ENCODE measurements at places on chromosomes 16 and 17.
A peak's percentile ranks its signal among the peaks of the same experiment; 100 is the strongest.

GRCh38 chr17:74334393-74335039, 8.5 kb downstream of the KIF19 start:
- no peak for DNase-seq

DNA sequence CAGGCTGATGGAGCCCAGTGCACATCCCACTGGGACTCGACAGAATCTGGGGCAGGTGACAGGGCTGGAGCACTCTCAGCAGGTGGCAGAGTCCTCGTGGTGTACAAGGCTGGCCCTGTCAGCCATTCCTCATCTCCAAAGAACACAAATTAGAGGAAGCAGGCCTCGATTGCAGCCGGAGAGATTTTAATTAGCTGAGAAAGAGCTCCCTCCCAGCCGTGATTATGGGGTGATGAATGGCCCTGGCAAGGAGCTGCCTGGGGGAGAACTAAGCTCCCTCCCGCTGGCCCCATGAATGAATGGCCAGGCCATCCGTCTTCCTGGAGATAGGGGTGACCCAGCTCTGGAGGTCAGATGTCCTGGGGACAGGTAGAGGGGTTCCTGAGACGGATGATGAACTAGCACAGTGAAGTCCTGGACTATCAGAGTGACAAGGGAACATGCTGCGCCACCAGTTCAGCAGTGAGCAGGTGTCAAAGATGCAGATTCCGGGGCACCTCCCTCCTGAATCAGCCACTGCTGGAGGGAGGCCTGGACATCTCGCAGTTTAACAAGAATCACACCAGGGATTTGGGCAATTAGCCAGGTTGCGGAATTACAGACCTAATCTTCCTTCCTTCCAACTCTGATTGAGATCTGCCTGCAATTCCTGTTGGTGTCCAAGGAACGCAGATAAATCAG, 35.5 kb downstream of the PIMREG start:
- DNase-seq = no peak

DNA sequence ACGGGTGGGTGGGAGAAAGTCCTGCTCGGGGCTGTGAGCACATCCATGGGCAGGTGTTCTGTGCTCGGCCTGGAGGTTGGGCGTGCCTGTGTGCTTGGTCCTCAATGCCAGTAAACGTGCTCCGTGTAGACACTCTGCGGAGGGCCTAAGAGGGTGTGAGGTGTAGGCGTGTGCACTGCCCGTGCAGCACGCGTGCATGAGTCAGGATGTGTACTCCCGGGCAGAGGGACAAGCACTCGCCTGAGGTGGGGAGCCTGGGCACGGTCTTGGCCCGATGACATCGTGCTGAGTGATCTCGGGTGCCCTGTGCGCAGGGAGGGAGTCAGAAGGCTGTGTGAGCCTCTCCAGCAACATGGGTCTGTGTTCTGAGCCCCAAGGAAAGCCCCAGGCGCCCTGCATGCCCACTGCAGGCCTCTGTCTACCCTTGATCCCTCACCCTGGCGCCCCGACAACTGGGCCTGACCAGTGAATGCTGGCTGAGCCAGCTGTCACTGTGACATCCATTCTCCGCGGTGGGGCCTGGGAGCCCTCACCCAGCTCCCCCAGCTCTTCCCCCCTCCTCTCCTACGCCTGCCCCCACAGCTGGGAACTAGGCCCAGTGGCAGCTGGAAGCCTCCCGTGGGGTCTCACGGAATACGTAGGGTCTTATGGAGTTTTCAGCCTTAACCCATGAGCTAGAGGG, 23.5 kb upstream of the NXPH3 start:
- no peak for DNase-seq

DNA sequence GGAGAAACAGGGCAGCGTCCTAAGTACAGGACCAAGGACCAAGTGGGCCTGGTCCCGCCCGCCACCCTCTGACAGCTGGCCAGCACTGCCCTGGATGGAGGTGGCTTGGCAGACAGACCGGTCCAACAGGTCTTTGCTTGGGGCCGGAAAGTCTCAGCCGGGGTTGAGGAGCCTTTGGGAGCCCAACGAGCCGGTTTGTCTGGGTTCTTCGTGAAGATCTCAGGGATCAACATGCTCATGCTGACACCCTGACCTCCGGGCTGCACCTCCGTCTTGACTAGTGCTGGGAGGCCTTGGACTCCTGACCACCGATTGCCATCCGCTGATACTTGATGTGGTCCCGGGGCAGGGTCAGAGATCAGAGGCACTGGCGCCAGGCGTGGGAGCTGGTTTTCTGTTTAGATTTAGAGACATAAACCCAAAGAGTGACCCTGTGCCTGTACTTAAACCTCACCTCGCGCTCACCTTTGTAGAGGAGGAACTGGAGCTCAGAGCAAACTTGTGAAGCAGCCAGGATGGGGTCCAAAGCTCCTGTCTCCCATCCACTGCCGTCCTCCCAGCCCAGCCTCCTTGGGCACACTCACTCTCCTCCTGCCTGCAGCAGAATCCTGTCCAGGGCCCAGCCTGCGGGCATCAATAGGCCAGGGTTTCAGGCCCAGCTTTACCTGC, 92.1 kb upstream of the GSE1 start:
- DNase-seq = no peak

- DNase-seq = no peak
Measured at GRCh38 chr16:48373258-48374029, 11.8 kb downstream of the SIAH1 start.

DNA sequence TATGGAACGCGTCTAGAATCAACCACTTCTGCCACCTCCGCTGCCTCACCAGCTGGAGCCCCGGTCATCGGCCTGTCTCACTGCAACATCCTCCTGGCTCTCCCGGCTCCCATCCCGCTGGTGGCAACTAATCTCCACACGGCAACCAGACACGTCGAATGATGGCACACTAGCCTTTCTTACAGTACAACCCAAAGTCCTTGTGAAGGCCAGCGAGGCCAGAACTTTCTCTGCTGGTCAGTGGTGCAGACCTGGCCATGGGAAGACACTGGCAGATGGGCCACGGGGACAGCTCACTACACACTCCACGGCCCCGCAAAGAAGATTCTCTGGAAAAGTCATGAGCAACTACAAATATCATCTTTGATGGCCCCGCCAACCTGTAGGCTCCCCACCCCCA, 117.6 kb downstream of the RMI2 start:
- no peak for DNase-seq

GRCh38 chr17:45135978-45136791, 698 bp downstream of the ACBD4 start:
- DNase-seq = no peak

- DNase-seq = no peak
Measured at GRCh38 chr16:29806099-29806579, at the start of gene MAZ. Gene MAZ, plus strand, starts transcription at chr16:29806529. Its CDS starts 173 bp downstream, at chr16:29806702.

GRCh38 chr17:49496183-49496866, 1.2 kb downstream of the NGFR start:
- DNase-seq = peak; percentile 95

DNA sequence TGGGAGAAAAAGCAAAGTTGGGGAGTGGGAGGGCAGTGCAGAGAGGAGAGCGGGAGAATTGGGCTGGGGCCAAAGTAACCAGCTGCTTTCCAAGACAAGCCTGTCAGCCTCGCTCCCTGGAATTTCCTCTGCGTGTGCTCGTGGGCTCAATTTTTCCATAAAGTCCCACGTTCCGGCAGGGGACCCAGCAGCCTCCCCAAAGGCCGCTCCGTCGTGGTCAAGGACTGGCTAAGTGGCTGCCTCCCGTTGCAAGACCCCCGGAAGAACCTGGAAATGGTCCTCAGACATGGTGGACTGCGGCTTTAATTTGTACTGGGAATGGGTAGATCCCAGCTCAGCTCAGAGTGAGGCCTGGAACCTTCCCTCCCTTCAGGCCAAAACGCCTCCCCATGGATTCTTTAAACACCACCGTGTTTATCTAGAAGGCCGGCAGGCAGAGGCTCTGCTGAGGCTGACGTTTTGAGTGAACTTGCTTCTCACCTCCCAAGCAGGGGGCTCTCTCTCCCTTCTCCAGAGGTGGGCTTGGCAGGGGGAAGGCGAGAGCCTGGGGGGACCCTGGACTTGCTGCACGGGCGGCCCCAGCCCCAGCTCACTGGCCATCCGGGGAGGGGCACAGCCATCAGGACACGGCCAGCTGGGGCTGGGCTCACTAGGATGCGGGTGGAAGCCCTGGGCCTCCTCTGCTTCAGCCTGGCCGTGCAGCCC, 190.0 kb downstream of the C16orf95 start:
- no peak for DNase-seq

GRCh38 chr16:11217651-11218603, 38.1 kb downstream of the SOCS1 start:
- DNase-seq = no peak

Measured in GM12891 (cell line).